ENCODE measurements at places on chromosomes 6 and 20.

DNA sequence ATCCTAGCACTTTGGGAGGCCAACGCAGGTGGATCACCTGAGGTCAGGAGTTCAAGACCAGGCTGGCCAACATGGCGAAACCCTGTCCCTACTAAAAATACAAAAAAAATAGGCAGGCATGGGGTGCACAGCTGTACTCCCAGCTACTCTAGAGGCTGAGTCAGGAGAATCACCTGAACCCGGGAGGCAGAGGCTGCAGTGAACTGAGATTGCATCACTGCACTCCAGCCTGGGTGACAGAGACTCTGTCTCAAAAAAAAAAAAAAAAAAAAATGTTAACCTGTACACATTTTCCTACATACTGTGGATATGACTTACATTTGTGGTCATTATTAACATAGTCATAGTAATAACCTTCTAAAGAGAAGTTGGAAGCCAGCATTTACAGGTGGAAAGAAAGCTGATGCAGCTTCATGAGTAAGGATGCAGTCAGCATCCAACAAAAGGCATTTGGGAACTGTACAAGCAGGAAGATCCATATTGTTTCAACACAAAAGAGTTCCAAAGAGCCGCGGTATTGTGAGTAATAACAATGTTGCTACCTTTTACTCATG is 186.2 kb downstream of the GPX5 start:
- no peak for DNase-seq

GRCh38 chr20:46701556-46701955 is 7.9 kb upstream of the SLC2A10 start:
- DNase-seq = no peak

- DNase-seq = no peak
These were observed 299.1 kb upstream of the ID4 start for GRCh38 chr6:19538096-19538495.

GRCh38 chr6:169243186-169243585 is 10.5 kb downstream of the THBS2 start:
- DNase-seq = no peak

DNA sequence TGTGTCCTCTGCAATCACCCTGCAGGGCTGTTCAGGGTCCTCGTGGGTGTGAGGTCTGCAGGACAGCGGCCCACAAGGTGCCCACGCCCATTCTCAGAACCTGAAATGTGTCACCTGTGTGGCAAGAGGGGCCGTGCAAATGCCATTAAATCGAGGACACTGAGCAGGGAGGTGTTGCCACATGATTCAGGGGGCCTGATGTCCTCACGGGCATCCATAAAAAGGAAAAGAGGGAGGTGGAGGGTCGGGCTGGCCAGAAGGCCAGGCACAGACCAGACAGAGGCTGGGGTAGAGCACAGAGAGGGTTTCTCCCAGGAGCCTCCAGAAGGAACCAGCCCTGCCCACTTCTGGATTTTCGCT is 239.6 kb downstream of the ERMARD start:
- DNase-seq = no peak

DNA sequence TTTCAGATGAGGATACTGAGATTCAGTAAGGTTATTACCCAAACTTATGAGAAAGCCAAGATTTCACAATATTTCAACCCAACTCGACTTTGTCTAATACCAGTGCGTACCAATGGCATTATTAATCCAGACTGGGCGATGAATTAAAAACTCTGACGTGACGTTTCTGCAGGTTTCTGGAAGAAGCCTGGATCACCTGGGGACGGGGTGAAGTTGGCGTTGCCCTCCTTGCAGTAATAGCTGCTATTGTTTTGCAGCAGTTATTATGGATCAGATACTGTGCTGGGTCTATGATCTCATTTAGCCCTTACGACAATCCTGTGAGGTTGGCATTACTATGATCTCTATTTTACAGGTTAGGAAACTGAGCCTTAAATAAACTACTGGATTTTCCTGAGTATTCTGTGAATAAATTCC is 569 bp upstream of the CDC5L start:
- peak; percentile 3 for DNase-seq

DNA sequence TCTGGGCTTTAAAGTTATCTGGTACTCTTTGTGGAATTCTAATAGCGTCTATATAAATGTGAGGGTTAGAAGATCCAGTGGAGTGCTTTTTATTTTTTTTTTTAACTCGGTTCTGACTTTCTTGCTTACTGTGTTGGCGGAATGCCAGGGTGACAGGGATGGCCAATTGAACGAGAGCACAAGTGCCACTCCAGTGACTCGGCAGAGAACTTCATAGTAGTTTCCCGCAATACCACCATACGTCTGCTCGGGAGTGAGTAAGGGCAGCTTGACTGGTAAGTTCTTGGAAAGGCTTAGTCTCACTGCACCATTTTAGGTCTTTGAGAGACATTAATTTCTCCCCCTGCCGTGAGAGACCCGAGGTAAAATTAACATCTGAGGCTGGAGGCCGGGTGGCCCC is 49.4 kb upstream of the TULP1 start:
- no peak for DNase-seq

DNA sequence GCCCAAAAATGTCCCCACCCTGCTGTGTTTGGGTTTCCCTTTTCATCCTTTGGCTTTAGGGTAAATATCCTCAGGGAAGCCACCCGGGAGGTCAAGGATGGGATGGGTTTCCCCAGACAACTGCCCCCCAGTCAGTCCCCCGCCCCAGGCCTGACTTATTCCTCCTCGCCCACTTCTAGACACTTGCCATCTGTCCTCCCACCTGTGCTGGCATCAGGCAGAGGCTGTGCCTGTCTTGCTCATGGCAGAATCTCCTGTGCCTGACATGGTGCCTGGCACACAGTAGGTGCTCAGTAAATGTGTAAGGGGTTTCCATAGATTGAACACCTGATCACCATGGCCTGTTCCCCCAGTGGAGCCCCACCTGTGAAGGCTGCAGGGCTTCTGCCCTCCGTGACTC is 141.8 kb downstream of the PHACTR3 start:
- DNase-seq = no peak

All from AG04450 (cell line).